ENCODE measurements at places on chromosomes 4 and X.

DNA sequence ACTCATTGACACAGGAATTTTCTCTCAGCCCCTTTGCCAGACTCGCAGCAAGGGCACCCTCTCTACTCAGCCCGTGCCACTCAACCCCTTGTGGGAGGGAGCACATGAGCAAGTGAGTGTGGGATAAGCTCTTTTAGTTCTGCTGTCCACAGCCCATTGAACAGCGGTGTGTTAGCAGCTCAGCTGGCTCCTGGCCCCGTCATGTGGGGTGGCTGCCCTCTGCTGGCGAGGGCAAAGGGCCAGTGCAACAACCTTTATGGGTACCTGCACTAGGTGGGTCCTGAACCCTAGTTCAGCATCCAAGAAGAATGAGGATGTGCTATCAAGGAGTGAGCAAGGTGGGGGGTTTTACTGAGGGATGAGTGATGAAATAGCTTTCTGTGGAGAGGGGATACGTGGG is 85.0 kb upstream of the ZNF81 start:
- no peak for DNase-seq

DNA sequence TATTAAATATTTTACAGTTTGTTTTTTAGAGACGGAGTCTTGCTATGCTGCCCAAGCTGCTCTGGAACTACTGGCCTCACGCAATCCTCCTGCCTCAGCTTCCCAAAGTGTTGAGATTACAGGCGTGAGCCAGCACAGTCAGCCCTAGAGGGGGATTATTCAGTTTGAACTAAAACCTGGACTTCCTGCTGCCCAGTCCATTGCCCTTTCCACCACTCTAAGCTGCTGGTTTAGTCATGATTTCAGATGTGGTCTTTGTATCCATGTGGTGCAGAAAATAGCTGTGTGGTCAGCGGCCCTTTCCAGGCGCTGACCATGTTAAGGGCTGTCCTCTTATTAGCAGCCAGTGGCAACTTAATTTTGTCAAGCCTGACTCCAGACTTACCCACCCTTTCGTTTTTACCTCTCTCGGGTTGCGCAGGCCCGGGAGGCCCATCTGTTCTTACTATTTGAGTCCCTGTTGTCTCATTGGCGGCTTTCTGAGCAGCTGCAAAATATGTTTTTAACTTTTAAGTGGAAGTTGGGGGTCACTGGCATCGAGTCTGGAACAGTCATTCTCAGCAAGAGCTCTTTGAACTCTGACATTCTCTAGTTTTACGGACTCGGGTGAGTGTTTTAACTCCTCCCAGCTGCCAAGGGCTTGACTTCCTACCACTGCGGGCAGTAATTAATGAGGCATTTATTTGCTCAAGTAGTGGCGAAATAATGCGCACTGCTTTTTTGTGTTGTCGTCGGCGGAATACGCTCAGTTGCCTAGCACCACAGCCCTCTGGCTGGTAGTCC is 773 bp upstream of the VMA21 start:
- no peak for DNase-seq

- DNase-seq = no peak
Measured at GRCh38 chr4:80143307-80143679, 54.0 kb upstream of the PRDM8 start.

DNA sequence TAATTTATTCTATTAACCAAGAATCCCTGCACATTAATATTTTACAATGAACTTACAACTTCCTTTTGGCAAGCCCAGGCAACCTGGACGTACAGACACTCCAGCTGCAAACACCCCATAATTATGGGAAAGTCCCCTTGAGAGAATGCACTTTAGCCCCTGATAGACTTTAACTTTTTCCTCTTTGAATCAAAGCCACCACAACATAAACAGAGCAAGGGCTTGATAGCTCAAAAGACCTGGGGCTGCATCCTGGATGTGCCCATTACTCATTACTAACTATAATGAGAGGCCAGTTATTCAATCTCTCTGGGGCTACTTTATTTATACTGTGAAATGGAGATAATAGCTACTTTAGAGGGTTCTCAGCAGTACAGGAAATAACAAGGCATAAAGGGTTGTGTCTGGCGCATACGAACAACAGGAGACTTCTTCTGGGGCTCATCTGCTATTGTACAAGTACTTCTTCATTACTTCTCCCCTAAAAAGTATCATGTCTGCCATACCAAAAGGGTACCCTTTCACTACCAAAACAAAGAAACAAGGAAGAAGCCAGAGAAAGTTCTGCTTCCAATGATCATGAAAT is 54.9 kb downstream of the CASK start:
- DNase-seq = no peak

DNA sequence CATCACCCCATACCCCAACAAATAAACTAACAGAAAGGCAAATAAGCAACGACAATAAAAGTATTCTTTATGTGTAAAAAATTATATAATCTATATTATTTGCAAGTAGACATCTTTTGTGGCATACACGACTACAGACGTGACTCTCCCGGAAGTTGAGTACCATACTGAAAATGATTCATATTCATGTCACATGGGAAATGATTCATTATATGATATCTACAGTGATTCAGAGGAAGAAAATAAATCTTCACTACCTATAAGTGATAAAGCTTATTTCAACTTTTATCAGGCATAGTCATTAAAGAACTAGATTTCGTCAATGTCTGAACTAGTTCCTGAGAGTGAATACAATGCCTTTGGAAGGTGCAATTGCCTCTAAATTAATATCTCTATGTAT is 4.6 kb upstream of the ANTXR2 start:
- no peak for DNase-seq

DNA sequence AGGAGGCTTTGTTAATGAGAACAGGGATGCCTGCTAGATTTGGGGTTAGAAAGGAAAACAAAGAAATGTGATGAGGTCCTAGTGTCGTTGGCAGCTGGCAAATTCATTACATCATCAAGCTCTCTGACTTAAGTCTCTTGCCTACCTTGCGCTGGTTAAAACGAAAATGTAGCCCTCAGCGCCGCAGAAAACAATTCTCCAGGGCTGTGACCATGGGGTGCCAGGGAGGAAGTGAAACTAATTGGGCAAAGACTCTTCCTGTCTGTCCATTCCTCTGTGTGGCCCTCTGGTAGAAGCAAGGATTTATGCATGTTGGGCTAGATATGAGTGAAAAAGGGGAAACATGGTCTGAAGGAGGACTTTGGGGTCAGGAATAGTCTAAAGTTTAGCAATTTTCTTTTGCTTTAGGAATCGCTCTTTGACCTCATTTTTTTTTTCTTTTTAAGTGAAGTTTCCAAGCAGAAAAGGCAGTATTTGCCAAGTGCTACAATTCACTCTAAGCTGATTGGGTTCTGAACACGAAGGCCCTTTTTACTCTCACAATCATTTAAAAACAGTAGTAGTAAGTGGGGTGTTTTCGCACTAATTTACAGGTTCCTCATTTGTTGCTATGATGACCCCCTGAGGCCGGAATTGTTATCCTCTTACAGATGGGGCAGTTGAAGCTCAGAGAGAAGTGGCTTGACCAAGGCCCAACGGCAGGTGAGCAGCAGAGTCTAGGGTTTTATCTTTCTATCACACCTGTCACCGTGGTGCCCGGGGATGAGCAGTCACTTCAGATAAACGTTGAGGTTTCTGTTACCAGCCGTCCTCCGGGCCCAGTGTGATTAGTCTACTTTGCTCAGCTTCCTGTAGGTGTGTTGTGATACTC is 27.3 kb upstream of the CHRNA9 start:
- DNase-seq = no peak

DNA sequence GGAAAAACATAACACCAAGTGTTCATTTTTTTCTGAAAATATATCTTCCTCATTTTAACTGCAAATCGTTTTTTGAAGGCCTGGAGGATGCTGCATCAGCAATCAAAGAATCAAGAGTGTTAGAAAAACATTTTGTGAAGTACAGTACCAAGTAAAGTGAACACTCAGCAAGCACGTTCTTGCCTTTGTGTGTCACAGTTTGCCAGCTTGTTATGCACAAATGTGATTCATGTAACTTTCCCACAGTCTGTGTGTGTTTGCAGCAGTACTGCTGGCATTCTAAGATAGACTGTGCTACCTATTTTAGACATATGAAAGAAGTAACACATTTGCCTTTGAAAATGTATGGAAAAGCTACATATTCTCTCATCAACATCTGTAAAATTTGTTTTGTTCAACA is 1617.7 kb downstream of the RPA4 start:
- no peak for DNase-seq

- peak; percentile 82 for DNase-seq
Measured at GRCh38 chr4:43132010-43132582, 239.6 kb downstream of the GRXCR1 start.

GRCh38 chrX:118373538-118373937 is 27.6 kb downstream of the WDR44 start:
- peak; percentile 92 for DNase-seq

DNA sequence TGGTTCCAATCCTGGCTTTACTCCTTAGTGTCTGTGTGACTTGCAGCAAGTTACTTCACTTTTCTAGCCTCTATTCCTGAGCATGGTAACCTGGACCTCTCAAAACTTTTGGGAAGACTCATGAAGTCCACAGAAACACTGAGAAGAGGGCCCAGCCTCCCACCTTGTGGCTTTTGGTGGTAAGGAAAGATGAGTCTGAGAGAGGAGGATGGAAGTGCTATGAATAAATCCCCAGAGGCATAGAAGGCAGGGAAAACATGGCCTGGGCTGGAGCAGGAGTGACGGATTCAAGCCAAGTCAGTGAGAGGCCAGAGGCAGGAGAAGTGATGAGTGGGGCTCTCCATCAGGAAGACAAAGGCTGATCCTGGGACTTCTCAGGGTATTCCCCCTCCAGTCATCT is 10.9 kb upstream of the MAGEA4 start:
- DNase-seq = no peak

GRCh38 chr4:1618438-1618837 is 65.7 kb downstream of the FAM53A start:
- DNase-seq = no peak

- DNase-seq = no peak
Measured at GRCh38 chrX:109774706-109775105, 41.6 kb upstream of the ACSL4 start.

DNA sequence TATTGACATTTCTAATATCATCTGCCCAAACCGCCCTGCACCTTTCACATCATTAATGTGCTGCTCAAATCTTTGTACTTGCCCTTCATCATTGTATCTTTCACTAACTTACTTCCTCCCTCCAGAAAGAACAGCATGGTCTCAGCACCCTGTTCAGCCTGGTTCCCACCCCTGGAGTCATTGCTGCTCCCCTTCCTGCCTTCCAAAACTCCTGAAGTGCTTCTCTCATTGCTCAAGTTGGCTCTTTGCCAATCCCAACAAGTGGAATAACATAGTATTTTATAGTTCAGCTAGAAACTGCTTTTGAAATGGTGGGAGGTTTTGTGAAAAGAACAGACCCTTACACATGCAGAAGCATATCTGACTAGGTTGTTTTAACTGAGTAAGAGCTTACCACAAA is 14.0 kb upstream of the TTC29 start:
- DNase-seq = no peak

- peak; percentile 16 for DNase-seq
Measured at GRCh38 chr4:179585761-179586160, 2143.5 kb upstream of the AGA start.

GRCh38 chrX:78944351-78944750 is 840 bp upstream of the P2RY10 start:
- no peak for DNase-seq

- DNase-seq = peak; percentile 23
Measured at GRCh38 chrX:15382813-15383212, 1.4 kb downstream of the VEGFD start.

DNA sequence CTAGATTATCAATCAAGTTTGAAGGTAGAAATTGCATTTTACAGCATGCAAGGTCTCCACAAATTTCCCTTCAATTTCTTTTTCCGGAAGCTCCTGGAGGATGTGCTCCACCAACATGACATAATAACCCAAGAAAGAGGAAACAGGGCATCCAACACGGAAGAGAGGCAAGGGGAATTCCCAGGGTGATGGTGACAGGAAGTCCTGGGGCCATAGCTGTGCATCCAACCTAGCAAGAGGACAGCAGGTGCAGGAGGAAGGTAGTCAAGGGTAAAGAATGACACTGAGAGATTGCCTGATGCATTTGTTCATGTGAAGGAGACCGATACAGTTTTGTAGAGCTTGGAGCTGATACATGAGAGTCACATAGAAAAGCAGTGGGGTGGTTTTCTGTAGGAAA is 115.7 kb upstream of the LSM6 start:
- DNase-seq = no peak

GRCh38 chrX:2284601-2285000 is 216.2 kb downstream of the DHRSX start:
- DNase-seq = no peak

DNA sequence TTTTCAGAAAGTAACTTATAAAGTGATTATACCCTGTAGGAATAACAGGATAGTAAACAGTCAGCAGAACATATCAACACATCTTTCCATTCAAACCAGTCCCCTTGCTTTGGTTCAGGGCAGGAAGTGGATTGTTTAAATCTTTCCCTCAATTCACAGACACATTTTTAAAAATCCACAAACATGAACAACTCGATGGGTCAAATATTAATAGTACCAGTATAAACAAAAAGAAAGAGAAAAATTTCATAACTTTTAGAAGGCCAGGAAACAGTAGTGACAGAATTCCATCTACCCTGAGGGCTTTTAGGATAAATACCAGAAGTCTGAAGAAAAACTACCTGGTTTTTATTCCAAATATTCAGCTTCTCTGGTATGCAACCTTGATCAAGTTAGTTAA is 1072.8 kb upstream of the PABPC4L start:
- no peak for DNase-seq

DNA sequence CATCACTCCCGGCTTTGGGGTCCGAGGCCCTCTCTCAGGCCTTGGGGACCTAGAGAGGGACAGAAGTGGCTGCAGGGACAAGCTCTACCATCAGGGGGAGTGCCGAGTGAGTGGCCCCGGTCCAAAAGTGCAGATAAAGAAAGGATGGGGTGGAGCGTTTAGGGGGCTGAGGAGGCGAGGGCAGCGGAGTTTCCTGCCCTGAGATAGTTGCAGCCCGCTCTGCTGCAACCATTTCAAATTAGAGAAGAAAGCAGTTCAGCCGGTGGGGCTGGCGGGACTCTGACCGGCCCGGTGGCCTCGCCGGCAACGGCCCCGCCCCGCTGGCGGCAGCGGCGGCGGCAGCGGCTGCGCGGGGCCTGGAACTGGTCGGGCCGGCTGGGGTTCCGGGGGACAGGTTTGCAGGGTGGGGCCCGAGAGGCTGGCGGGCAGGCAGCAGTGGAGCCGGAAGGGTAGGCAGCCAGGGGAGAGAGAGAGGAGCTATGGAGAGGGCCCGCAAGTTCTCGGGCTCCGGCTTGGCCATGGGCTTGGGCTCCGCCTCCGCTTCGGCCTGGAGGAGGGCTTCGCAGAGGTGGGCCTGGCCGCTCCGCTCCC is 7.6 kb downstream of the DLG3 start:
- peak; percentile 87 for DNase-seq

GRCh38 chrX:2955281-2955680 is 26.1 kb upstream of the ARSD start:
- DNase-seq = no peak

- DNase-seq = no peak
Measured at GRCh38 chr4:2063557-2064275, 4.6 kb downstream of the NAT8L start.
